ENCODE measurements at places on chromosomes 11 and 22.

DNA sequence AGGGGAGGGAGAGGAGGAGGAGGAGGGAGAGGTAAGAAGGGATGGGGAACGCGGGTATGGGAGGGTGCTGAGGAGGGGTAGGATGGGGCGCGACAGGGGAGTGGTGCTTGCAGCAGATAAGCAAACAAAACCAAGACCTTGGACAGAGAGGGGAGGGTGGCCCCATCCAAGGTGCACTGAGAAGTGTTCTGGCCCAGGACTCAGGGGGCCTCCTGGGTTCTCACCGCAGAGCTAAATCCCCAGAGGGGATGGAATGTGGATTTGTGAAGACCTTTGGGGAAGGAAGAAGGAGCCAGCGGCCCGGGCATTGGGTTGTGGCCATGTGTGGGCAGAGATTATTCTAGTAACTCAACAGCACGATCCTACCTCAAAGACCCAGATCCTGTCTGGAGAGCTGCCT, 90.9 kb upstream of the LINC01488 start:
- DNase-seq, result no peak

DNA sequence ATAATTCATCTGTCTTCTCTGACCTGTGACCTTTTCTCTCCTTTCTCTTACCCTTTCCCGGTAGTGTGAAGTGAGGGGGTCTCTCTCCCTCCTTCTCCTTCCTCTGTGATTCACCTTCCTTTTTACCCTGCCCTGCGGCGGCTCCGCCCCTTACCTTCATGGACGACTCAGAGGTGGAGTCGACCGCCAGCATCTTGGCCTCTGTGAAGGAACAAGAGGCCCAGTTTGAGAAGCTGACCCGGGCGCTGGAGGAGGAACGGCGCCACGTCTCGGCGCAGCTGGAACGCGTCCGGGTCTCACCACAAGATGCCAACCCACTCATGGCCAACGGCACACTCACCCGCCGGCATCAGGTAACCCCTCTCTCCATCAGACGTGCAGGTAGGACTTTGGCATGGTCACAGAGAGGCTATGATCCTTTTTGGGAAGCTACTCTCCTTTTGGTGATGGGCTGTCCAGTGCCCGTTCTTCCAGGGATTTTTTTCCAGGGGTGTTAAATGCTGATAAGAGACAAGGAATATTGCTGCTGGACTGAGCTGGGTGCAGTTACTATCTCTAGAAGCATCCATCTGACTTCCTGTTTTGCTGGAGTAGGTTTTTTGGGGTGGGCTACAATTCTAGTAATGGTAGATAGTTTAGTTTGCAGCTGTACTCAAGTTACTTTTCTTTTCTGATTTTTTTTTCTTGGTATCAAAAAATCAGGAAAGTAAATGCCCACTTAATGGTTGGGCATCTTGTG, 29.9 kb downstream of the CTNND1 start:
- no peak for DNase-seq

- DNase-seq, result no peak
Observed at GRCh38 chr22:18095101-18095805, 15.4 kb upstream of the TUBA8 start.

DNA sequence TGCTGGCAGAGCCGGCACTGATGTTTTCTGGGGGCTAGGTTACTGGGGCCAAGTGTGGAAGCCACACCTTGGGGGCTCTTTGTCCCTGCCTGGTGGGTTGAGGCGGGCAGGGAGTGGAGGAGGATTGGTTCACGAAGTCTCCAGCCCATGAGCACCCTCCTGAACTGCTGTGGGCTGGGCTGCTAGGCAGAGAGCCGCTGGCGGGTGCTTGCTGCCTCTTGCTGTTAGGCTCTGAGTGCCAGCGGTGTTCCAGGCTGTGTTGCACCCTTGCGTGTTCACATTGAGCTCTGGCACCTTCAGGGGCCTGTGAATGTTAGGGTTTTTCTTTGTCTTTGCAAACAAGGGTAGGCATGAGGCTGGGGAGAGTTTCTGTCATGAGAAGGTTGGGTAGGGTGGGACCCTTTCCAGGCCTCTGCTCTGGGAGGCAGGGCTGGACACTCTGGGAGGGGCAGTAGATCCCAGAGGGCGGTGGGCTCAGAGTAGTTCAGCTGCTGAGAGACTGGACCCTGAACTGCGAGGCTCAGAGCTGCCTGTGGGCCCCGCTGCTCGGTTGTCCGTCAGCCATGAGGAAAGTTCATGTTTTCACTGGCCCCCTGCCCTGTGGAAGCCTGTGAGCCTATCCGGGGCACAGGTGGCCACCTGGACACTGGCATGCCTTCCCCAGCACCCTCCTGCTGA, 24.0 kb upstream of the TMEM191C start:
- no peak for DNase-seq

DNA sequence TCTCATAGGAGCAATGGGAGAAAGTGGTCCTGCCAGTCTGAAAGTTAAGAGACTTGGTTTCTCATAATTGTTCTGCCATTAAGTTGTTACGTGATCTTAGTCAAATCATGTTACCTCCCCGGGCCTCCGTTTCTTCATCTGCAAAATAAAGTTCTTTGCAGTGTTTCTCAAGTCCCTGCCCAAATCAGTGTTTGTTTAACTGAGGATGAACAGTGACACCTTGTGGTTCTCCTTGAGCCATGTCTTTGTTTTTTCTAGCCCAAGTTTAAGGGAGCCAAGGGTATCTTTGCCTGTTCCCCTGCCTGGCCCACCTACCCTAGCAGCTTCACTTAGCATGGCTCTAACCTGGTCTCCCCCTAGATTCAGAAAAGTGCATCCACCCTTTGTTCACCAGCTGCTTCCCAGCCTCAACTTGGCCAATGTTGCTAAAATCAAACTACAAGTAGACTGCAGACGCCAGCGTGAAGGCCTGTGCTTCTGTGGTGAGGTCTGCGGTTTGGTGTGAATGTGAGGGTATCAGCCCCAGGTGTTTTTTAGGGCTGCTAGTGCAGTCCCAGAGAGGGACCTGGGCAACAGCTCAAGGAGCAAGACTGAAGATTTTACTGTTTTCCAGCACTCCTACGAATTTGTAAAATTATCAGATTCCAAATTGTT, 35.5 kb downstream of the FZD4 start:
- no peak for DNase-seq

DNA sequence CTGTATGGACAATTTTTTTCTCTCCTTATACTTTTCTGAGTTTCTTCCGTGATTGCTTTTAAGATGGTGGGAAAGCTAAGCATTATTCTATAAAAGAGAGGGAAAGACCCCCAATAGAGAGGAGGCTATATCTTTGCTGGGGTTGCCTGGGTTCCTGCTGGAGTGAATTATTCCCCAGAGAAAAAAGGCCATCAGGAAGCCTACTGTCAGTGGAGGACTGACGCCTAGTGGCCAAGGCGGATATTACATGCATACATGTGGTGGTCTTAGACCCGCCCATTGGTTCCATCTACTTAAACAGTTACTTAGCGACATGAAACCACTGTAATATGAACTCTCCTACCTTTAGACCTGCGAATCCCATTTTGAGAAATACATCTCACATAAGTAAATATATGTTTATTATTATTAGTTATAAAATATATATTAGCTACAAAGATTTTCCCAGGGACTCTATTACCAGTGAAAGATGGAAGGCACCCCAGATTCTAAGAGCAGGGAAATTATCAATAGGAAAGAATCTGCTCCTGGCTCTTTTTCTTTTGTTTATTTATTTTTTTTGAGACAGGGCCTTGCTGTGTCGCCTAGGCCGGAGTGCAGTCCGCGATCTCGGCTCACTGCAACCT, 15.7 kb upstream of the PGA3 start:
- DNase-seq, result peak; percentile 55

GRCh38 chr22:26259510-26259909, 90.2 kb downstream of the SEZ6L start:
- no peak for DNase-seq

DNA sequence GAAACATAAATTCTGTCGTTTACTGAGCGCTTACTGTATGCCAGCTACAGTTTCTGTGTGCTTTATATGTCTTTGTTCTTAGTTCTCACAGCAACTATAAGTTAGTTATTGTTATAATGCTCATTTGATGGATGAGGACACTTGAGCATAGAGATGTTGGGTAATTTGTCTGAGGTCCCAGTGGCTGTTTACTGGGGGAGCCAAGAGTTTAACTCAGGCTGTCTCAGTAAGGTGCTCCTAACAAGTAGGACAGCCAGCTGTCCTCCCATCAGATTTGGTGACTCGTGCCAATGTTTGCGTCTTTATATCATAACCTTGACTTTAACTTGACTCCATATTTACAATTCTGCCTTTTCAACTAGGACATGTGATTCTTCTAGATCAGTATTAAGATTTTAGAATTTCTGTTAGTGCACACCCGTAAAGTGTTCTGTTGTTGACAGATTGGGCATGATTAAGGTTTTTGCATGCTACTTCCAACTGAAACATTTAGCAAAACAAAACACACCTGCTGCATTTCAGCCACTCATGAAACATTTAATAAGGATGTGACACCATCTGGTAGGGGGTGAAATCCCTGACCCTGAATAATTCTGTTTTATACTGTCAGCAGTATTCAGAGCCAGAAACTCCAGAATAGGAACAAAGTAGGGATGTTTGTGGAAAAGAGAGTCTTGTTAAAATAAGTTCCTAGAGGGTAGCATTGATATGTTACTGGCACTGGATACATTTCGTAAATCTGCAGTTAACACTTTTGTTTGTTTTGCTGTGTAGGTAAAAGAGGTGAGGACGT, 1.9 kb downstream of the REXO2 start:
- no peak for DNase-seq

DNA sequence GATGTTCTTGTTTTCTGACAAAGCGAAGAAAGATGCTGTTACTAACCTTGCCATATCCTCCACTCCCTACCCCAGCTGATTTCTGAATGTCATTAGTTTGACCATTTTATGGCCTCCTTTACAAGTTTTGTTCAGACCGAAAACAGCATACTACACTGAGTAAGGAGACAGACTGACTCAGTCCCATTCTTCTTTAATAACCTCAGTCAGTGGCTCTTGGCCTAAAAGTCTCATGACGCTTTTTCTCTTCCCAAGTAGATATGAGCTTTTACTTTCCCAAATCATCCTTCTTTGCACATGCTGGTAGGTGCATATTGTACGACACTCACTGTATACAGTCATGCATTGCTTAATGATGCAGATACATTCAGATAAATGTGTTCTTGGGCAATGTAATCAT, 8.0 kb upstream of the FIBIN start:
- no peak for DNase-seq

DNA sequence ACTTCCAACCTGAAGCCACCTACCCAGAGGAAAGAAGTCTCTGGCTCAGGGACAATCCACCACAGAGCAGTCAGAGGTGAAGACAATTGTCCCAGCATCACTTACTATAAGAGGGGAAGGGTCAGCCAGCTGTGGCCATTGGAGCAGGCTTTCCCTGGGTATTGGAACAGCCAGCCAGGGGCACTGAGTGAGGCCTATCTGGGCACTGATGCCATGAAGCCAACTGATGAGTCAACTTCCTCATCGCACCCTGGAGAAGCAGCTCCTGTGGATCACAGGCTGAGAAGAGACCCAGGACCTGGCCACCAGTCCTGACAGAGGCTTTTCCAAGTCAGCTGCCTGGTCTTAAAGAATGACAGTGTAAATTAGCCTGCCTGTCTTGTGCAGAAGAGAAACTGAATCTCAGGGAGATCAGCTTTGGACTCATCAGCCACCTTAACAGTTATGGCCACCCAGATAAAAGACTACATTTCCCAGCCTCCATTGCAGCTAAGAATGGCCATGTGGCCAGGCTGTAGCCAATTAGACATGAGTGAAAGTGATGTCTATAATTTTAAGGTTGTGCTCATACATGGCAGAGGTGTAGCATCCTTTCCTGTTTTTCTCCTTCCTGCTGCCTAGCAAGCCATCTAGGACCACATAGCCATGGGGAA, 19.0 kb downstream of the CHST1 start:
- DNase-seq, result no peak

DNA sequence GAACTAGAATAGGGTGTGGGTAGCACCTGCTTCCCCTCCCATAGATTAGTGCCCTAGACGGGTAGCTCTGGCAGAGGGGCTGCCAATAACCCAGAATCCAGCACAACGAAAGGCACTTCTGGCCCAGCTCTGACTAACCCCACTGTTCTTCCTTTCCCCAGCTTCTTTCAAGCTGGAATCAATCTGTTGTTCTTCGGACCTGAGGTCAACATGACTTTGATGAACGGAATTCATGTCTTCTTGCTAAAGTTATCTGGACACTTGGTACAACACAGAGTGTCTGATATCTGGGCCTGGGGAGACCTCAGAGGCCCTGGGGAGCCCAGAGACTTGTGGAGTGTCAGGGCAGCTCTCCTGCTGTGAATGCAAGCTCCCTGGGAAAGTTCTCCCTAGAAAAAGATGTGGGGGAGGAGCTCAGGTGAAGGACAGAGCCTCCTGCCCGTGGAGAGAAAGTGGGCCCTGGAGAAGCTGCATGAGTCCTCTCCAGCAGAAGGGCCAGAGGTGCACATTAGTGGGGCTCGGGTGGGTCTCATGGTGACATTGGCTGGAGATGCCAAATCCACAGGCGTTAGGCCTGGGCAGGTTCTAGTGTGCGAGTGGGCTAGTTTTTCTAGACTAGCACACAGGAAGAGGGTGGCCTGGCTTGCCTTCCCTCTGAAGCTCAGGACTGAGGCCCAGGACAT, 6.3 kb downstream of the KCNJ11 start:
- DNase-seq, result no peak

- no peak for DNase-seq
Observed at GRCh38 chr11:46248289-46249102, 29.0 kb upstream of the CREB3L1 start.

GRCh38 chr11:5684646-5685362, at the start of gene TRIM5:
TRIM5 (minus strand) TSS chr11:5685074; CDS start chr11:5680177, 4,897 bp downstream.
- peak; percentile 67 for DNase-seq

GRCh38 chr22:23800297-23801237, 13.8 kb downstream of the SMARCB1 start:
- no peak for DNase-seq

DNA sequence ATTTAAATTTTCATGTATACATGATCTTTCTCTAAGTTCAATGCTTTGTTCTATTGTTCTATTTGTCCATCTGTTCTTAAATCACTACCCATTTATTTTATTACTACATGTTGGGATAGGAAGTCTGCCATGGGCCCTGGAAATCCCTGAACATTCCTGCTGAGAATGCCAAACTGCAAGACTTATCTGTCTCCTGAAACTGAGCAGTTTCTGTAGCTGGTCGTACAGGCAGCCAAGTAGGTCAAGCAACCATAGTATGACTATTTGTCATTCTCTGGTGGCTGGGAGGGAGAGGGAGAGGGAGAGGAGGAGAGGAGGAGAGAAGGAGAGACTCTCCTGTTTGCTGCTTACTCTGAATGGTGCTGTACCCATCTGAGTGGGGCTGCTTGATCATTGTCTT, 82.8 kb upstream of the SNX19 start:
- no peak for DNase-seq

GRCh38 chr22:36773935-36774334, 2.0 kb downstream of the IFT27 start:
- no peak for DNase-seq

DNA sequence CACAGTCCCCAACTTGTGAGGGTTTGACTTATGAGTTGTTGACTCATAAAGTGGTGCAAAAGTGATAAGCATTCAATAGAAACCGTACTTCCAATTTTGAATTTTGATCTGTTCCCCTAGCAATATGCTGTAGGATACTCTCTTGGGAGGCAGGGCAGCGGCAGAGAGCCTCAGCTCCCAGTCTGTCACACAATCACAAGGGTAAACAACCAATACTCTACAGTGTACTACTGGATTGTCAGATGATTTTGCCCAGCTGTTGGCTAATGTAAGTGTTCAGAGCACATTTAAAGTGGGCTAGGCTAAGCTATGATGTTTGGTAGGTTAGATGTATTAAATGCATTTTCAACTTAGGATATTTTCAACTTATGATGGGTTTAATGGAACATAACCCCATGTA, 13.7 kb upstream of the NXPE2 start:
- no peak for DNase-seq

Measured in activated T-helper 1 cell treated with anti-CD3 and anti-CD28 coated beads, Interleukin-2, amount 50 U/mL, for 16 hours (primary cell).